ENCODE measurements at places on chromosomes 6 and 20. TPM values are rescaled to one million over a fixed set of nuclear protein-coding genes. Genes with fewer than 3 reads are reported as not detected.
A peak's percentile ranks its signal among the peaks of the same experiment; 100 is the strongest.

GRCh38 chr20:63153254-63154221 is 62.4 kb downstream of the YTHDF1 start:
- no peak for DNase-seq

DNA sequence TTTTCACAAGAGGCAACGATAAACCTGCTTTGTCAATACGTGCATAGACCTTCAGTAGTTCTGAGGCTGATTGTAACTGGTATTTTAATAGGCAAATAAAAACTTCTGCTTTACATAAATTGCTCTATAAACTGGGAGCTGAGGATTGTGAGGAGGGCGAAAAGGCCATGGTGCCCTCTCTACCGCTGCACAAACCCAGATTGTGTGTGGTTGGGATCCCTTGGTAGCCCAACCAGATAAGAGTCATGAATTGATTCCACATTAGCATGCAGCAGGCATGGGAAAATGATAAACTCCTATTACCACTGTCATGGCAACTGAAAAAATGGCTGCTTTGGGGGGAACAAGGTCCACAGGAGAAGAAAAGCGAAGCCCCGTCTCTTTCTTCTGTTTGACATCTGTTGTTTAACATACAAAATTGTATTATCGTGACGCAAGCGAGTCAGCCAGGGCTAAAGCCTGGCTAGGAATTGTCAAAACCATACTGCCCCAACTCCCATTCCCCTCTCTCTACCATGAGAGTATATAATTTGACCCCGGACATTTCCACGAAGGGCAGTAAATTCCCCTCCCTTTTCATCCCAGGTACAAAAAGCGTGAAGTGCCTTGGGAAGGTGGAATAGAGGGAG is 157.8 kb upstream of the SALL4 start:
- no peak for DNase-seq

DNA sequence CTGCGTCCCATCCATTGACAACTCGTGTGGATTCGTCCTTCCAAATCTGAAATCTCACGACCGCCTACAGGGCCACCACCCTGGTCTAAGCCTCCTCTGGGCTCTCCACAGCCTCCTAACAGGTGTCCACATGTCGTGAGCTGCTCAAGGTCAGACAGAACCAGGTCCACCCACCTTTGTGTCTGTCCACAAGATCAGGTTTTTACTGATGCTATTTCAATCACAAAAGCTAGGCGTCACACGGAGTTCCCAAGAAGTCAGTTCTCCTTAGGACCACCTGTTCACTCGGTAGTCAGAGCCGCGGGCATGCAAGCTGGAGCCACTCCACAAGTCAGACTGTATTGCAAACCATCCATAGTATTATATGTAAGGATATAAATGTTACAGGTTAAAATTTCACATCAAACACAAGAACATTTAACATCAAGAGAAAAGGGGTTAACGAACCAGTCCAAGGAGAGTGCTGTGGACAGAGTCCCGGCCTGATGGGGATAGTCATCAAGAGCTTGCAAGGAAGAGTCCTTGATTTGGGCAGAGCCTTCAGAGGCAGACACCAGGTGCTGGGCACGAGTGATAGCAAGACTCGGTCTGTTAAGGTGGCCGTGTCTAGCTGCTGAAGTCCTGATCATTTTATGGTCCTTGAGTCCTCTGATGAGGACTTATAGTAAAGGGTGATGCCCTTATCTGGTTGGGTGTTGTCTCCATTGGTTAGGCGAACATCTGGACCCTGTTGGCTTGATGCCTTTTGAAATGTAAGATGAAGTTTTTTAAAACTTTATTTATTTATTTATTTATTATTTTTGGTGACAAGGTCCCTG is 731 bp upstream of the DNPH1 start:
- DNase-seq, result no peak

GRCh38 chr6:160378218-160378617 is 30.0 kb downstream of the SLC22A3 start:
- DNase-seq, result peak; percentile 35

DNA sequence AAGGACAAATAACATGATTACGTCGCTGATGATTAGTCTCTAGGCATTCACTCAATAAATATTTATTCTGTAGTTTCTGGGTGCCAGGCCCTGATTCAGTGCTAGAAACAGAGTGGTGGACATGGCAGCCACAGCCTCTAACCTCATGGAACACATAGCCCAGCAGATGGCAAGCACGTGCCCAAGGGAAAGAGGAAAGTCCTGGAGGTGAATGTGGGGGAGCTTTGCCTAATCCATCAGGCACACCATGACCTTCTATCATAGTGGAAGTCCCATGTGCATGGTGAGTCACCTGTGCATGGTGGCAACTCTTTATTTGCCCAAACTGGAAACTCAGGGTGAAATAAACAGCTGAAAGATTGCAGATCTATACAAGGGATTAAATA is 143.0 kb upstream of the TNFAIP3 start:
- DNase-seq, result no peak

- no peak for DNase-seq
These were observed 224.7 kb downstream of the PTPRK start for GRCh38 chr6:128295670-128296069.

- no peak for DNase-seq
These were observed 675.7 kb upstream of the AGPAT4 start for GRCh38 chr6:161949531-161949930.

DNA sequence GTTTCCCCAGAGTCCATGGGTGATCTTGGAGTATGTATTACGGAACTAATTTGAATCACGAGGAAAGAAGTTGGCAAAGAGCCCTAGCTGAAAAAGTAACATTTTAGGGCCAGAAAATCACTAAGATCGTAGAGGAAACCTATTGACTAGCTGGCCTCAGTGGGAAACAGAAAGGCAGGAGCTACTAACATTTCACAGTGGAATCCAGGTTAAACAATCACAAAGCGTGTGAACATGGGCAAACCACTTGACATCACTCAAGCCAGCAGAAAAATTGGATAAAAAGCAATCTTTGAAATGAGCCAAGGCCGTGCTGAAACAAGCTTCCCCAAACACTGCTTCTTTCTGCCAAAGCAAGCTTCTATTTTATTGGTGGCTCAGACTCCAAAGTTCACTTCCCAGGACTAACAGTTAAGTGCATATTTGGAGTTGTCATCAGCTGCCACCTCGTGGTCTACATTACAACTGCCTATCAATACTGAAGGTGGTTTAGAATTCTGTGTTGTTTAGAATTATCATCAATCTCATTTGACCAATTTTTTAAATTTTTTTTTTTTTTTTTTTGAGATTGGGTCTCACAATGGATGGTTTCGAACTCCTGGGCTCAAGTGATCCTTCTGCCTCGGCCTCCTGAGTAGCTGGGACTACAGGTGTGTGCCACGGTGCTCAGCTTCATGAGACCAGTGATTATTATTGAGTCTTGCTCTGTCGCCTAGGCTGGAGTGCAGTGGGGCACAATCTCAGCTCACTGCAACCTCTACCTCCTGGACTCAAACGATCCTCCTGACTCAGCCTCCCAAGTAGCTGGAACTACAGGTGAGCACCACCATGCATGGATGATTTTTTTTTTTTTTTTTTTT is 10.6 kb downstream of the RPS10 start:
- peak; percentile 74 for DNase-seq

GRCh38 chr20:33696448-33696847 is 10.3 kb upstream of the E2F1 start:
- no peak for DNase-seq

DNA sequence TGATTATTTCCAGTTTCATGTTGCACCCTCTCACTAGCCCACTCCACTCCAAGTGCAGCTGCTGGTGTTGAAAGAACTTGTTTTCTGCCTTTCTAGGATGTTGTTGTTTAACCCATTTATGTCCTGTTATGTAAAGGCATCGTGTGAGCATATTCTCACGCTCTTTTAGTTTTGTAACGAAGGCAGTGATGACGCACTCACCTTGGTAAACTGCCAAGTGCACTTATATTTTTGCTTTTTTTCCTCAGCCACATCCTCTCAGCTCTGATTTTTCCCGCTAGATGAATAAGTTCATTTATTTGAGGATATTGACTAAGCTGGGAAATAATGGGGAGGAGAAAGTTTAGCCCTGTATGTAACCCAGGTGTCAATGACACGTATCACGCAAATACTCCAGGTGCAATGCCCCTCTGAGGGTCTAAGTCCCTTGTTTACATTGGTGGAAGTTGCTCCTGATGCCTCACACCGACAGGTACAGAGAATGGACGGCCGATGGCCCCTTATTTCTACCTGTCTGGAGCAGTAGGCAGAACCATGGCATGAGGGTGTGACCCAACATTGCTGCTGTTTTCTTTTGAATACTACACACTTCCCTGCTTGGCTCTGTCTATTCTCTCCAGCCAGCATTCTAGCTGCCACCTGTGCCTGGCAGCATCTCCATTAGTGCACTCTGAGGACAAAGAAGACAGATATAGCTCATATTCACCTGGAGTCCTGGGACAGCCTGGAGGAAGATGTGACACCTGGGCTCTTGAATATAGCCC is 132.7 kb upstream of the SLC24A3 start:
- no peak for DNase-seq

GRCh38 chr6:73579851-73580246 is 59.0 kb upstream of the EEF1A1 start:
- DNase-seq, result no peak

DNA sequence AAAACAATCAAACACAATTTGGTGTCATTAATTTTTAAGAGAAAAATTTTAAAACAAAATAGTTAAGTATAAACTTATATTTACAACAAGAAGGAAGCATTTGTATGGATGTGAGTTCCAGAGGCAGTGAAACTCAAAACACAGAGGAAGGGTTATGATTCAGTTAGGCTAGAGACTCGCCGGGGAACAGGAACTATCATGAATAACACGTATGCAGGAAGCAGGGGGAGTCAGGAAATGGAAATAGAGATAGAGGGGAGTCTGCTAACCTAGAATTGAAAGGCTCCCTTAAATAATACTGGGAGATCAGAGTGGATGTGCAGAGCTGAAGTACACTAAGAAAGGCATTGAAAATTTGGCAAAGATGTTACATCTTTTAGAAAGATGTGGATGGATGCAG is 14.2 kb upstream of the HLA-DRB1 start:
- DNase-seq, result no peak

- no peak for DNase-seq
These were observed 151.9 kb downstream of the SH3BGRL2 start for GRCh38 chr6:79782792-79783580.

DNA sequence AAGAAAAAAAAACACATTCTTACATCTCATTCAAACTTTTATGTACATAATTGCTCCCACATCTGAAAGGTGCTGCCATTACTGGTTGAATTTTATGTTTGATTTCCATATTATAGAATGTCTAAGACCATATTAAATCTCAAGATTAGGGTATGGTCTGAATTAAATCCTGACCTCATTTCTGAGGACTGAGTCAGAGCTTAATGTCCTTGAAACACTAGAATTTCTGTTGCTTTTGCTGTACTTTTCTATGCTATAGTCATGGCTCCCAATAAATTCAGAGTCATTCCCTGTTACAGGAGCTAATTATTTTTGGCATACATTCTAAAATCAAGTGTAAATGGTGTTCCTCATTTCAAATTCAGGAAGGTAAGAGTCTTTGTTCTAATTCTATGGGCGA is 285.3 kb upstream of the MANEA start:
- DNase-seq, result no peak

GRCh38 chr20:3045042-3045815 is 623 bp upstream of the MRPS26 start:
- DNase-seq, result peak; percentile 74

DNA sequence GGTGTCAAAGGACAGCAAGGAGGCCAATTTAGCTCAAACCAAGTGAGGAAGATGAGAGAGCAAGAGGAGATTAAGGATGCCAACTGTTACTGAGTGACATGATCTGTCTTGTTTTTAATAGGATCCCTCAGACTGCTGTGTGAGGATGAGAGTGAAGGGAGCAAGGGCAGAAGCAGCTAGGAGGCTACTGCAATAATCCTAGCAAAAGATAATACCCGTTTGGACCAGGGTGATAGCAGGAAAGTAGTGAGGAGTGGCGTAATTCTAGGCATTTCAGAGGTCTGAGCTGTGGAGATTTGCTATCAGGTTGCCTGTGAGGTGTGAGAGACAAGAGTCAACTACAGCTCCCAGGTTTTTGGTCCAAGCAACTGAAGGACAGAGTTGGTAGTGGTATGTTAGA is 14.7 kb downstream of the UBE2V1 start:
- no peak for DNase-seq

GRCh38 chr20:2023151-2023550 is 29.3 kb upstream of the PDYN start:
- no peak for DNase-seq

GRCh38 chr6:113385020-113385431 is 472.1 kb upstream of the MARCKS start:
- no peak for DNase-seq

DNA sequence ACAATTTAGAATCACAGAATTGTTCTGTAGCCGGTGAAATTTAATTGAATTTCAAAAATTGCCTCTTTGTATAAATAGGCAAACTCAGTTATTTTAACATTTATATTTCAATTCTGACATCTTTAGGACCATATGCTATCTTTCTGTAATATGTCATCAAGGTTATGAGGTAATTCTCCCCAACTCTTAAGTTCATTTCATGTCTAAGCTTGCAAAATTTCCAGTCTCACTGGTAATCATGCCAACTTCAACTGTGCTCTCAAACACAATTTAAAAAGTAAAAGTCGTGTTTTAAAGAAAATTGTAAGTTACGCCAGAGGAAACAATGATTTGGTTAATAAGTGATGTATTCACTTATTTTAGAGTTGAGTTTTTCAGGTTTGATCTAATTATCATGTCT is 1.4 kb downstream of the NCOA7 start:
- DNase-seq, result no peak

DNA sequence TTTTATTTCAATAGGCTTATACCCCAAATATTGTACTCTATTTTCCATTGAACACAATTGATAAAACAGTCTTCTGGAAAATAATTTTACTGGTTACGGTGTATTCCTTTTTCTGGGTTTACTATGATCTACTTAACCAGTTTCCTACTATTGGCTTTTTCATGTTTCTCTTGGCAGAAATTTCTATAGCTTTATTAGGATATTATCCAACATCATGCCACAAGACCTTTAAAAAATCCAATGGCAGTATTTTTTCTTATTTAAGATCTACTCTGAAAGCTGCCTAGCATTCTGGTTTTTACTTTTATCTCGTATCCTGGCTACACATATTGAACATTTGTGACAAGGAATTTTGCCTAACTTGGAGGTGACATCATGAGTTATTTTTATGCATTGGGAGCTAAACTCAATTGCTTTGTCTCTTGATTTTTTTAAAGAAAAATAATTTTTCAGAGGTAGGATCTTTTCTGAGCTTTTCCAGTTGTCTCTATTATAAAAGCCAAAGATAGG is 45.5 kb downstream of the SLC9A8 start:
- DNase-seq, result no peak

- DNase-seq, result no peak
These were observed 84.2 kb downstream of the PREP start for GRCh38 chr6:105318660-105319059.

GRCh38 chr20:61965606-61966491 is 99.8 kb downstream of the TAF4 start:
- DNase-seq, result no peak

Gene TRIM40
- total RNA-seq, result not detected

Gene ZSWIM1
- total RNA-seq, result 13.8 TPM

Gene PPP1R16B
- 1.9 TPM for total RNA-seq

Gene BHLHE23
- not detected for total RNA-seq

Gene EMILIN3
- 7.4 TPM for total RNA-seq

Gene TGM3
- total RNA-seq, result 1.8 TPM

Gene CTSA
- total RNA-seq, result 37.9 TPM

Gene FOXA2
- total RNA-seq, result 0.34 TPM

Gene TSHZ2
- 35.1 TPM for total RNA-seq

Gene RIMS4
- total RNA-seq, result 1.0 TPM
